Suppressor macrophage (primary cell): ENCODE measurements at places on chromosomes 13 and 19.

GRCh38 chr13:30697177-30697953, 38.0 kb upstream of the ALOX5AP start:
- DNase-seq = no peak

- DNase-seq = no peak
Measured at GRCh38 chr19:18629166-18630088, 7.4 kb upstream of the KLHL26 start.

DNA sequence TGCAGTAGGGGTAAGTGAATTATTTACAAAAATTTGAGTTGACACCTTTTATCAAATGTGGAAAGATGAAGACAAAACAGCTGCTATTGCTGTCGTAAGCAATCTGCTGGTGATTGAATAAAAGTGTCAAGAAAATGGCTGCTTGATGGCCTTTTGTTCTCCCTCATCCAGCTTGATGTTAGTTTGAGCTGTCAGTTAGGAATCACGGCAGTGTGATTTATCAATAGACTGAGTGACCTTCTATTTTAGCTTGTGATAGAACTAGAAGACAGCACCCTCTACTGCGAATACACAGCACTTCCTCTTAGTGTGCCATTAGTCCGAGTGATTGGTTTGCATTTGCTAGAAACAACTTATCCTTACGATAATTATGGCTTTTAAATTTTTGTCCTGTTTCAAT, 76.3 kb downstream of the MZT1 start:
- DNase-seq = peak; percentile 33

GRCh38 chr13:111962431-111962891, 104.5 kb upstream of the SOX1 start:
- peak; percentile 13 for DNase-seq

DNA sequence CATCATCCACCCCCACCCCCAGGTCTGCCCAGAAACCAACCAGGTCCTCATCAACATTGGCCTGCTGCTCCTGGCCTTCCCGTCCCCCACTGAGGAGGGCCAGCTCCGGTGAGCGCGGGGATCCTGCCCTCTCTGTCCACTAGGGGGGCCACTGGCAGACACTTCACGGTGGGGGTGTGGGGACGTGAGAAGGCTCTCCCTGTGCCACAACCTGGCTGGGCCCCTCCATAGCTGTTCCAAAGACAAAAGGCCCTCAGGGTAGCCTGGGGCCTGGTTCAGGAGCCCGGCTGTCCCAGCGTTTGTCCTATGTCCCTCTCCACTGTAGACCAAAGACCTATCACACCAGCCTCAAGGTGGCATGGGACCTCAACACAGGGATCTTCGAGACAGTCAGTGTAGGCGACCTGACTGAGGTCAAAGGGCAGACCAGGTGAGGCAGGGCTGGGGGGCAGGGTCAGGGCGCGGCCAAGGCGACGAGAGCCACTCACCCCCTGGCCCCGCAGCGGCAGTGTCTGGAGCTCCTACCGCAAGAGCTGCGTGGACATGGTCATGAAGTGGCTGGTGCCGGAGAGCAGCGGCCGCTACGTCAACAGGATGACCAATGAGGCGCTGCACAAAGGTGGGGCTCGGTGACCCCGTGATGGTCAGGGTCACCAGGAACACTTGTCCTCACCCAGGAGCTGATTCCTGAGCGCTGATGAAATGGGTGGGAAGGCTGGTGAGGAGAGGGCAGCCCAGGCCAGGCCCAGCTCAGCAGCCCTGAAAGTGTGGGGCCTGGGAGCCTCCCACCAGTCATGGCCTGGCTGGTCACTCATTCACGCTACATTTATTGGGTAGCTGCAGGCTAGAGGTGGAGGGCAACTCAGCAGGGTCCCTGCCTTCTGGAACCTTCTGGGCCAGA, 7.9 kb downstream of the DCAF15 start:
- DNase-seq = peak; percentile 47

- DNase-seq = no peak
Measured at GRCh38 chr13:64534302-64534701, 2695.8 kb downstream of the PCDH9 start.

DNA sequence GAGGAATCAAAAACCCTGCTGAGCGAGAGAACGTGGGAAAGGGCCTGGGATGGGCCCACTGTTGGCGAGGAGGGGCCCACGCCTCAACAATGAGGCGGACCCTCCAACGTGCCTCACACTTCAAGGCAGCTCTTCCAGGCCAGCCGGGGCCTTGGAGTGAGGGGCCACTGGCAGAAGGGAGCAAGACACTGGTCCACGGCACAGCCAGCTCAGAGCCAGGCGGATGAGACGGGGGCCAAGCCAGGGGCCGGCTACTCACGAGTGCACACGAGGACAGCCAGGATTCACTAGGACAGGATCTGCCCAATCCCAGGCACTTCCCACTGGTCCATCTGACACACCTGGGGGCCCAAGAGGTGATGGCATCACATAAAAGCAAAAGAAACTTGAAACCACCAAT, 20.5 kb downstream of the ELL start:
- DNase-seq = no peak

GRCh38 chr19:34475026-34475974, 6.3 kb upstream of the WTIP start:
- peak; percentile 61 for DNase-seq
